ENCODE measurements at places on chromosomes 6 and 20.

DNA sequence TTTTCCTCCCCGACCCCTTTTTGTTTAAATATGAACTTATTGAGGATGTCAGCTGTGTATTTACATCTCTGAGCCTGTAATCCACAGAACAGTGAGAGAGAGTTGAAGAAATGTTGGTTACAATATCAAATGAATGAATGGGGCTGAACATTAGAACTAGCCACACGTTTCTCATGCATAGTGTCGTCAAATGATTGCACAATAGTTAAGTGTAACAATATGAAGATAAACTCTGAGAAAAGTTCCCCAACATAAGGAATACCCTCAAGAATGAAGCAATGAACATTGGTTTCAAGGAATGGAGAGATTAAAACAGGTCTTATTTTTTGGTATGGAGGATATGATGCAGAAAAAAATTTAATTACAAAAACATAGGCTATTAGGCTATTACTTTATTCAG, 100.5 kb upstream of the DTNBP1 start:
- DNase-seq = no peak

DNA sequence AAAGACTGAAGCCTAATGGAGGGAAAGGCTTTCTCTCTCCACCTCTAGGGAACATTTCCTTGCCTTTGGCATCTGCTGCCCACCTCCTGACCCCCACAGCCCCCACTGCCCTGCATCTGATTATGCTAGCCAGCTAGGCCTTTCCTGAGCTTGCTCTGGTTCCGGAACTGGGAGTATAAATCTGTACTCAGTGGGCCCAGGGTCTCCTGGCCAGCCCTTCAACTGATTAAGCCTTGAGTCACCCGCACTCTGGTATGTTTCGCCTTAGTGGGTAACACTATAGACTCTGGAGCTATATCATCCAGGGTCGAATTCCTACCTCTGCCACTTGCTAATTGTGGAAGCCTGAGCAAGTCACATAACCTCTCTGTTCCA, 45.6 kb upstream of the RIPOR2 start:
- no peak for DNase-seq

- no peak for DNase-seq
These were observed 54.6 kb downstream of the PCSK2 start for GRCh38 chr20:17281478-17281877.

DNA sequence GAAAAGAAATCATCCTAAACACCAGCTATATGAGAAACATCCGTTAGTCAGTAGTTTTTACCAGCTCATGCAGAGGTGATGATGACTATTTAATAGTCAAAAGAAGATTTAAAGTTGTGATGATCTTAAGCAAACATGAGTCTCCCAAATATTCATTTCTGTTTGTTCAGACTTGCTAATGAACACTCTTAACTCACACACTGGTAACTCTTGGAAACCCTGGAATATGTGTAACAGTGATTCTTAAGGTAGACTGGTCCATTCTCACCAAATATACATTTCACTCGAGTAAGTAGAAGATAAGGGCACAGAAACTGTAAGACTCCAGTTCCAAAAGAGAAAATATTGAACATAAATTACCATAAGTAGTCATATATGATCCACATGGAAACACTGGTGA, 29.1 kb downstream of the RSPO3 start:
- no peak for DNase-seq

DNA sequence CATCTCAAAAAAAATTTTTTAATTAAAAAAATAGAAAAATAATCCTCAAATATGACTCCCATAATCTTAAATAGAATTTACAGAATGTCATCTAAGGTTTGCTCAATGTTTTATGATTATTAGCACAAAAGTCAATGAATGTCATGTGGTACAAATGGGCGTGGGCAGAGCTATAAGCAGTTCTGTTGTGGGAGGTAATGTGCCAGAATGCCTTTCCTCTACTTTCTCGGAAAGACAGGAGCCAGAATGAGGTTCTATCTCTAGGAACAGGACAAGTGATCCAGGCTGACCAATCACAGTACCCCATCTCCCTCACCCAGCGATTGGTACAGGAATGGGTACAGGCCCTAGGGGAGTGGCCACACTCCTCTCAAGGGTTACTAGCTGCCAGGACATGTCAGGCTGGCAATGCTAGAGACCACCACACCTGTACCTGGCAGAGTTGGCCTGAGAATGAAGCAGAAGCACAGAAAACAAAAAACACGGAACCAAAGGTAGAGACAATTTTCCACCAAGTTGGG, 15.1 kb downstream of the RALGAPA2 start:
- DNase-seq = no peak

DNA sequence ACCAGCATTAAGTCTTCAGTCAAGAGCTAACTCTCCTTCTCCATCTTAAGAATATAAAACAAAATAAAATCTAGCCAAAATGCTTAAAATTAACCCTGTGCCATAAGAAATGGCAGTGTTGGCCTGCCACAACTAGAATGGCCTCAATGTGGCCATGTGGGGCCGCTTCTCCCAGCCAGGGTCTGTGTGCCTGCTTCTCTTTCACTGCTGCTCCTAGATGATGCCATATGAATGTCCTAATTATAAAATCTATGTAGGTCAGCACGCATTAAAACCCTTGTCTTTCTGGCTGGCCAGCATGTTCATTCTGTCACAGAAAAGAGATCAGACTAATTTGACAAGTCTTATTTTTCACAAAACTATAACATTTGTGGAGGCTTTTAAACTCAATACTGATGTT, 102.6 kb downstream of the C6orf118 start:
- no peak for DNase-seq

GRCh38 chr20:25160467-25160866, 35.0 kb upstream of the ENTPD6 start:
- DNase-seq = no peak

DNA sequence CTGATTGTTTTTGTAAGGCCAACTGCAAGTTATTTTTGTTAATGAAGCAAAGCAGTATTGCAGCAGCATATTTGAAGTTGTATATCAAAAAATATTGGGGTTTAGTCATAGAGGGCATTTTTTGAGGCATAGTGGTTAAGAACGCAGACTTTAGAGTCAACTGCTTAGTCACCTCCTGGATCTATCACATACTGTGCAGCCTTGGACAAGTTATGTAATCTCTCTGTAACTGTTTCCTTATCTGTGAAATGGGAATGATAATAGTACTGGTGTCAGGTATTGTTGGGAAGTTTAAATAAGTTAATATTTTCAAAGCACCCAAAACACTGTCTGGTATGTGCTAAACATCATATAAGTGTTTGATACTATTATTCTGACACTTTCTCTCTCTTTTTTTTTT, 27.2 kb upstream of the EFHC1 start:
- DNase-seq = no peak

GRCh38 chr6:78605909-78606446, 261.4 kb upstream of the IRAK1BP1 start:
- no peak for DNase-seq

DNA sequence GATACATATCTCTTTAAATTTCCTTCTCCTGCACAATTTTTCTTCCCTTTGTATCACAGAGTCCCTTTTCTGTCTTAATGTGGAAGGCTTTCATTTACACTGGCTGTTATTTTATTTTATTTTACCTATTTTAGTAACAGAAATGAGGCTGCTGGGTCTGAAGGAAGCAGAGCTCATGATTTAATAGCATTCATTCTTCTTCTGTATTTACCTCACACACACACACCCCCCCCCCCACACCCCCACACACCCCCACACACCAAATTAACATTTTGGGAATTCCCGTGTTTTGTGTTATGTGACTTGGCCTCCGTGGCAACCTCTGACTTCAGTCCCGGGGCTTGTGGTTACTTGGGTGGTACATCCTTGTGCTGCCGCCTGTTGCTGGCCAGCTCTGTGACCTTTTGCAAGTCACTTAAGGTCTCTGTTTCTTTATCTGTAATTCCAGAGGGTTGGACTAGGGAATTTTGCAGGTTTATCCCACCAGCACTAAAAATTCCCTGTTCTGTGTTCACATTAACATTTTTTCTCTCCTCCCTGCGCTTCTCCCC, 108.8 kb downstream of the TIAM2 start:
- DNase-seq = peak; percentile 51

GRCh38 chr6:27547157-27548075, 74.5 kb upstream of the ZNF184 start:
- no peak for DNase-seq

GRCh38 chr20:5489601-5490000, 172.8 kb upstream of the PROKR2 start:
- no peak for DNase-seq

DNA sequence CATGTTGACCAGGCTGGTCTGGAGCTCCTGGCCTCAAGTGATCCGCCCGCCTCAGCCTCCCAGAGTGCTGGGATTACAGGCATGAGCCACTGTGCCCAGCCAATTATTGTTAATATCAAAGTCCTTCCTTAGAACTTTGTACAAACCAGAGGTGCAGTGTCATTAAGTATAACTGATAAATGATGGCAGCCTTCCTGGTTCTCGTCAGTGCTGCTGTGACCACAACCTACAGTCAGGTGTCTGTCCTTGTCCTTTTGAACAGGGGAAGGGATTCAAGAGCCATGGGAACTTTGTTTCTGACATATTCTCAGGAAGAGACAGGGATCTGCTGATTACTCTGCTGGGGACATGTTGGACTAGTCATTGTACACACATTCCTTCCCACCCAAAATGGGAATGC, 103.2 kb upstream of the TIAM2 start:
- no peak for DNase-seq

- no peak for DNase-seq
These were observed 10.5 kb upstream of the TFAP2A start for GRCh38 chr6:10425176-10425974.

- no peak for DNase-seq
These were observed 55.5 kb downstream of the TCP11 start for GRCh38 chr6:35085359-35086281.

DNA sequence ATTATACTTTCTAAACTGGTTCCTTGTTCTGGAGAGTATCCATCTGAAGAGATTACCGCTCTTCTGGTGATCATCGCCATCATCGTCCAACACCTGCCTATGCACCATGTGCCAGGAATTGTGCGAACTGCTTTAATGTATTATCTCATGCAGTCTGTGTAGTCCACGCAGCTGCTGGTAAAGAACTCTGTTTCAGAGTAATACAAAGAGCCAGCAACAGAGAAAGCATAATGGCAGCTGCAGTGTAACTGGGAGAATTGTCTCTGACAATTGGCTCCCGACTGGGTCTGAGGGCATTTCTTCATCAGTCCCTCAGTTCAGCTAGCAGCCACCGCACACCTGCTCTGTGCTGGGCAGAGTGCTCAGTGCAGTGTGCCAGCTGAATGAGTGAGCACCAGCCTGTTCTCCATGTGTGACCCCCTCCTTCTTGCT, 383.4 kb downstream of the GRIK2 start:
- DNase-seq = no peak

DNA sequence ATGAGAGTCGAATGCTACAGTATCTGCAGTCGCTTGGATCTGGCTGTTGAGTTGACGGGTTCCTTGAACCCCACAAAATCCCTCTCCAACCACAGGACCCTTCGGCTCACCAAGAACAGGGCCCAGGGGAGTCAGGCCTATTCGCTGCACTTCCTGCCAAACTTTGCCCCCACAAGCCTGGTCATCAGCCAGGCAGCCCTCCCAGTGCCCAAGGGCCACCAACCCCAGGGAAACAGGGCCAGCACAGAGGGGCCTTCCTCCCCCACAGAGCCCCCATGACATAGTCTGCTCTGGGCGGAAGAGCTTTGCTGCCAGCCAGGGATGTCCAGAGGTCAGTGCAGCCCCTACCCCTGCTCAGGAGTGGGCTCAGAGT, 34.5 kb upstream of the MRGBP start:
- DNase-seq = no peak

GRCh38 chr6:166921570-166921969, 34.8 kb downstream of the RNASET2 start:
- no peak for DNase-seq

DNA sequence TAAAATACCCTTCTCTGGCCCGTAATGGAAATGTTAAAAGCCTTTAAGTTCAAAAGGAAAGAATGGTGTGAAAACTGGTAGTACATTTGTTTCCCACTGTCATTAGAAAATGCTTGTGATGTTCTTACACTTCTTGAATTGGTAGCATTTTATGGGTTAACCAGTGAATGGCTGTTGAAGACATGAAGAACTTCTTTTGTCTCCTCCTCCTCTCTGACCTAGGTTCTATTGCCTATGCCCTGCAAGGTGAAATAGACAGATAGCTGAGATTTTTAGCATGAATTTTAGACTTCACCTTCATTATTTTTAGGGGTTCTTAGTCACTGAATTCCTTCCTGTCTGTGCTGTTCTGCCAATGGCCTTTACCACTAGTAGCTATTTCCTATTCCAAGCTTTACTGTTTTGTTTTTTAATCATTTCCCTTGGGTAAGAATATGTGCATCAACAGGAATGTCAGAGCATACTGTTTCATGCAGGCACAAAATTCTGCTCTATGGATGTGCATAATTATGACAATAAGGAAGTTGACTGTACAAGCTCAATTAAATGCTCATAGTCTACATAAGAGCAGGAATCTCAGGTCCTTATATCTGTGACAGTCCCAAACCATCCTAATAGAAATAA, 4.9 kb downstream of the TNFAIP3 start:
- no peak for DNase-seq

- DNase-seq = no peak
These were observed 207.9 kb upstream of the TCF21 start for GRCh38 chr6:133680994-133681393.

DNA sequence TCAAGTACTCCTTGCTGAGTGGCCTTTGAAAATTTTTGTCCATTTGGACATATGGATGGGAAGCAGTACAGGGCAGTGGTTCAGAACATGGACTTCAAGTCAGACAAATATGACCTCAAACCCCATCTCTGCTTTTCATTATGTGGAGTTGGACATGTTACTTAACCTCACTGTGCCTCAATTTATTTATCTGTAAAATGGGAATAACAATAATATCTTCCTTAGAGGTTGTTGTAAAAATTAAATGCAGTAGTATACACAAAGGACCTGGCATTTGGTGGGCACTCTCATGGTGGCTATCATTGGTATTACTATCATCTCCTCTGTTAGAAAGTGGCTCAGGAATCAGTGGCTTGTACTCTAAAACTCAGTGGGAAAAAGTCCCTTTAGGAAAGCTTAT, 204.0 kb upstream of the MYLIP start:
- DNase-seq = no peak

DNA sequence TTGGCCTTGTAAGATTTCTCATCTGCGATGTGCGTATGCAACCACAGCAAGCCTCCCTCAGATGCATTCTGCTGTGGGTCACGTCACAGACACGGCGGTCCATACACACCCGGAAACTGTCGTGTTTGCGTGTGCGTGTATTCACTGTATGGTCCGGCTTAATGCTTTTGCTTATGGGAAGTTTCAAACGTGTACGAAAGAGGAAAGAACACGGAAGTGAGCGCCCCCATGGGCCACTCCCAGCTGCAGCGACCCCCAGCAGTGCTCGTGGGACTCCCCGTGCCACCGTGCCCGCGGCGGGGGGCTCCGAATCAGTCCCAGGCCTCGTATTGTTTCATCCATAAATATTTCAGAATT, 10.2 kb downstream of the DLL1 start:
- no peak for DNase-seq

GRCh38 chr20:35151736-35152135, 4.6 kb upstream of the EDEM2 start:
- no peak for DNase-seq
